CD8-positive, alpha-beta memory T cell (primary cell): ENCODE measurements at places on chromosomes 3 and 15.

- no peak for DNase-seq
Measured at GRCh38 chr3:99626417-99626788, 12.0 kb upstream of the COL8A1 start.

GRCh38 chr15:55770261-55770660 is 27.3 kb upstream of the PRTG start:
- DNase-seq: no peak

DNA sequence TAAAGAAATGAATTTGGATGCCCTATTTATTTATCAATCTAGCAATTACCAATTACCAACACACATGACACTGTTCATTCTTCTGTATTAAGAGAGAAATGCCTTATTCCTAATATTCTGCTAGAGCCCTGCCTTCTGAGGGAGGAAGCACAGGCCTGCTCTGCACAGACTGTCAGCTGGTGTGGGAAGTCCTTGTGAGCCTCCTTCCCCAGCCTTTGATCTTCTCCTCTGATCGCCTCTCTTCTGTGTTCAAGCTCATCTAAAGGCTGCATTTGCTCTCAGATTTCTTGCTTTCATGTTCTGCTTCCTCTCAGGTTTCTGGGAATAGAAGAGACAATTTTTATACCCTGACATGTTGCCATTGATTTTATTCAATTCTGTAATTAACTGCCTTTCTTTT is 290.6 kb upstream of the UMPS start:
- no peak for DNase-seq

DNA sequence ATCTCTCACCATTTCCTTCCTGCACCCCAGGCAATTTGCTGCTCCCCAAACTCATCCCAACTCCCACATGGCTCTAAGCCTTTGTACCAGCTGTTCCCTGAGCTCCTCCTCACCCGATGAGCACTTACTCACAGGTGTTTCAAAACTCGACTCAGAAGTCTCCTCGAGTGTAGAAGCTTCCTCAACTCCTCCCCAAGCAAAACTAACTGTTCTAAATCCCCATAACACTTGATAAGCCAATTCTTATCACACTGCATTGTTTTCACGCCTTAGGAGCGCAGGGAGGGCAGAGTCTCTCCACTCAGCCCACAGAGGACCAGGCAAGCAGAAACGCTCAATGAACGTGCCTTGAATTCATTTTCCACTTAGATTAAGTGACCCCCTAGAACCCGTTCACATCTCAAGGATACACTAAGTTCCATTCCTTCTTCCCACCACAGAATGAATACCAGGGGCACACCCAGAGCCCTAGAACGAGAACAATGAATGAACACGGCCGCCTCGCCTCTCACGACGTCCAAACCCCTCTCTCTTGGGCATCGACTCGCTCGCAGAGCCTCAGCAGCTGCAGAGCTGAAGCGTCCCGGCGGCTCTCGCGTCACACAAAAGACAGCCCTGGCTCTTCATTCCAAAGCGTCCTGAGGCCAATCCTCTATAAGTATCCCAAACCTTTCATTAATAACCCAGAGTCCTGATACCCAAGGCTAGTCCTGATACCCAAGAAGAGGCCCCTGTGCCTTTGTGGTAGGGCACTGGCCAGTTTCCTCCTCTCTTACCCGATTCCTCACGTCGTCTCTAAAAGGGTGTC is 1.1 kb downstream of the RAF1 start:
- DNase-seq: peak; percentile 53

GRCh38 chr3:26637698-26638097 is 15.1 kb downstream of the LRRC3B start:
- no peak for DNase-seq
